ENCODE measurements at places on chromosomes 7 and 10.
A peak's percentile ranks its signal among the peaks of the same experiment; 100 is the strongest.

GRCh38 chr7:120856621-120857352 lies 1.2 kb downstream of the TSPAN12 start:
- DNase-seq: peak; percentile 38

DNA sequence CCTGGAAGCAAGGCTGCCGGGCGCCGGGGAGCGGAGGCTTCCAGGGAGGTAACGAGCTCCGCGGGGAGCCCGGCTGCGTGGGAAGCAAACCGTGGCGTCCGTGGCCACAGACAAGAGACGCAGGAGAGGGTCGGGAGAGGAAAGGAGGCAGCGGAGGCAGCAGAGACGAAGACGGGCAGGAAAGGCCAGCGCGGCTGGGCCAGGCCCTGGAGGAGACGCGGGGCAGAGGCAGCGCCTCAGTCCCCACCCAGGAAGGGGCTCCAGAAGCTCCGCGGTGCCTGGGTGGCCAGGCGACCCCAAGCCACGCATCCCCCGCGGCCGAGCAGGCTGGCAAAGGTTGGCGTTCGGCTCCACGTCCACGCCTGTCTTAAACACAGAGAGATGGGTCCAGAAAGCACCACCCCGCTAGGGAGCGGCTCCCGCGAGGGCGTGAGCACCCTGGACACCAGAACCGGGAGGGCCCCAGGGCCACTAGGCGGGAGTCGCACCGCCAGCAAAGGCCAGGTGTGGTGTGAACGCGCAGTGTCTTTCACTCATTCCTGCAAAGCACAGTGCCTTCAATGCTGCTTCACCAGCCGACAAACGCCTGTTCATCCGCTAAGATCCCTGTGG lies 97.3 kb downstream of the PTPRN2 start:
- DNase-seq: no peak

GRCh38 chr10:80729896-80730295 lies 192.2 kb downstream of the SH2D4B start:
- DNase-seq: no peak

DNA sequence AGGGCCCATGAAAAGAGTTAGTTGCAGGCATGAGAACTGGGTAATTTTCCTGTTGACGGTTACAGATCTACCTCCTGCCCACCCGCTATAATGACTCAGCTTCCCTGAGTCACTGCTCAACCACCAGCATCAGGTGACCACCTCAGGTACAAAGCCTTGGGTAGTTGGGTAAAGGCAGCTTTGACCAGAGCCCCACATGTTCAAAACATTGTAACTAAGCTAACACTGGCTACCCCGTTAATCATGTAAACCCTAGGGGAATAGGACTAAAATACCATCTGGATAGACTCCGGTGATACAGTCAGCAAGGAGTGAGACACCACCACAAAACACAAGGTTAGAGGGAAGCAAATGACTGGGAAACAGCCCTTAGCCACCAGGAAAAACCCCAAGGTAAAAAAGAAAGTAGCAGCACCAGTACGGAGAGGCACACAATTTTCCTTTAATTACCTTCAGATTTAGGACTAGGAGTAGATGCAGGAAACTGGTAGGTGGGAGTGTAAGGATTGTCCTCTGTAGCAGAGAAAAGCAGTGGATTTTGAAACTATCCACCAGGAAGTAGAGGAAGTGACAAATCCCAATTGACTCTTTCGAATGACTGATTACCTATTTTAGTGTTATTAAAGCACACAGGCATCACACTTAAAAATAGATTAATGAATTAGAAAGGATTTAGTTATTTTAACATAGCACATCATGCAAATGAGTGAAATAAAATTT lies 103.5 kb upstream of the PDLIM1 start:
- DNase-seq: no peak

DNA sequence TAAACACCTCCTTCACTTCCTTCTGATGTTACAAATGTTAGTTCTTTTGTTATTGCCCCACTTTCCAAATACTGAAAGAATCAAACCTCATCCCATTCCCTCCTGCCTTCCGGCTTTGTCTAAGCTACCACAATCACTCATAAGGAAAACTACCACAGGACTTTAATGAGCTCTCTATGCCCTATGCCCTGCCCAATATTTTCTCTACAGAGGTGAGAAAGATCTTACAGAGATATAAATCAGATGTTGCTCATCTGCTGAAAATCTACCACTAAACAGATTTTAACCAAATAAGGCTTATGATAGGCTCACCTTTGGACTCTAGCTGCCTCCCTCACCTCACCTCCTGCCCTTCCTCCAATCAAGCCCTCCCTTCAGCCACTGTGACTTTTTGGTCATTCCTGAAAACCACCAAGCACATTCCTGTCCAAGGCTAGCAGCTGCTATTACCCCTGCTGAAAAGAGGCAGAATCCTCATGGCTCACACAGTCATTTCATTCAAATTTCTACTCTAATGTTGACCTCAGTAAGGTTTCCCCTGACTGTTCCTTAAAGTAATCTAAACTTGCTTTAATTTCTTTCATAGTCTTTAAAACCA lies 7.7 kb downstream of the ZNF33B start:
- no peak for DNase-seq

DNA sequence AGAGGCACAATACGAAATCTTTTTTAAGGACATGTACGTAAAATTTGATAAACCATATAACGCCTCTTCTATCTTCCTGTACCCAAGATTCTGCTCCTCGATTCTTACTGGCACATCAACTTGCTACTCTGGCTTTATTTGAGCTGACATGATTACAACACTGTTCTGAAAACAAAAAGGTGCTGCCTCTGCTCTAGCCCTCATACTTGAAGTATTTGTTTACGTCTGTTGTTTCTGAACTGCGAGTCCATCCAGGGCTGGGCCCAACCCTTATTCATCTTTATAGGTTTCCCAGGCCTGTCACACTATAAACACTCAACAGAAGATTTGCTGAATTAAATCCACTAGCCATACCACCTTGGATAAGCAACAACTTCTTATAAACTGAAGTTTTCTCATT lies 96.2 kb upstream of the SVIL start:
- DNase-seq: no peak

DNA sequence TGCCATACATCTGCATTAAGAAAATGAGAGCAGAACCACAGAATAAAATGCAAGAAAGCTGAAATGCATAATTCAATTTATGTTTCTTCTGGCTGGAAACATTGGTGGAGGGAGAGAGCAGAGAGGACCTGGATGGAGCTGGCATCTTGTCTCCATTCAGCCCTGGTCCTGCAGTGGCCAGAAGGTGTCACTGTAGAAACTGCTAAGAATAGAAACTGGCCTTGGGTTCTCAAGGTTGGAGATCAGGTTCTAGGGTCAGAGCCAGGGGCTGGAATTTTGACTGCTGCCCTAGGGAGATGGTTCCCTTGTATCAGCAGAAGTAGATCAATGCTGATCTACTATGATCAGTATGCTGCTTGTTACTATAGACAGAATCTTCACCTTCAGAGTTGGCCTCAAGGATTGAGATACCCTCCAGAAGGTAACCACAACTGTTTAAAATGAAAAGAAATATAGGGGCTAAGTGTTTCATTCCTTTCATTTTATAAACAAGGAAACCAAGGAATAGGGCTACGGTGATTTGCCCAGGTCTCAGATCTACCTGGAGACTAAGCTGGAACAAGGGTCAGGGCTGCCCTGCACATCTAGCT lies 13.1 kb downstream of the TAS2R41 start:
- no peak for DNase-seq

DNA sequence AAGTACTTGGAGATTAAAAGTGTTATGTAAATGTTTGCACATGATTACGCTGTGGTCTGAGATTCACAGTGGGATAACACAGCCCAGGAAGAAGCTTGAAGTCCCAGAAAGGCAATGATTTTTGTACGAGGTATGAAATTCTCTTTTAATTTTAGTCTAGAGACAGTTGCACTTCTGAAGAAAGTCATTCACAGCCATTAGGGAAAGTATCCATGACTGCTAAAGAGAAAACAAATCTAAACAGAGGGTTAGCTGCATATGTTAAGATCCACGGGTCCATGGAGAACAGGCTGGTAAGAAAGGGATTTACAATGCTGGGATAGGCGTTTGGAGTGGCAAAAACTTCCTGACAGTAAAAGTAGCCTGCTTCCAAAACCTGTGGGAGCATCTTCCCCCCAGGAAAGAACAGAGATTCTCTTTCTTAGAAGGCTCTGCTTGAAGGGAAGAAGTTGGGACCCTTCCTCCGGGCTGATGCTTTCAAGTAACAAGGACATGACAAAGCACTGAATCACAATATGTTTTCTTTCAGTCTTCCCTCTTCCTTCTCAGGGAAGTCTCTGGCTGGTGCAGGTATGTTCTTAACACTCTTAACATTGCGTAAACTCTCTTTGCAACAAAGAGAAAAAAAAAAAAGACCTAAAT lies 220.8 kb upstream of the CELF2 start:
- no peak for DNase-seq

DNA sequence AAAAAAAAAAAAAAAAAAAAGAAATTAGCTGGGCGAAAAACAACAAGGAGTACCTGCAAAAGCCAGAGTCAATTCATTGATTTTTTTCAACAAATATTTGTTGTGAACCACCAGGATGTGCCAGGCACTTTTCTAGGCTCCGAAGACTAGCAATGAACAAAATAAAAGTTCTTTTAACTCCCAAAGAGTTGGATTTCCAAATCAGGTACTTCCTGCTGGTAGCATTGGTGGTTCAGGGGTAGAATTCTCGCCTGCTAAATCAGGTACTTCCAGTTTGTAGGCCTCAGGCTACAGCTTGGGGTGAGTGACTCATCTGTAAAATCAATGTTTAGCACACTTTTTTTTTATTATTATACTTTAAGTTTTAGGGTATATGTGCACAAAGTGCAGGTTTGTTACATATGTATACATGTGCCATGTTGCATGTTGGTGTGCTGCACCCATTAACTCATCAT lies 10.9 kb downstream of the PPA1 start:
- no peak for DNase-seq

All from AG08396 (cell line).